ENCODE measurements at places on chromosomes 13 and 19.

- no peak for DNase-seq
Measured at GRCh38 chr19:51055866-51056265, 9.0 kb downstream of the KLK13 start.

GRCh38 chr13:33931397-33932311, 113.7 kb downstream of the RFC3 start:
- DNase-seq, result no peak

- DNase-seq, result peak; percentile 69
Measured at GRCh38 chr19:39671739-39672363, 16.1 kb downstream of the LGALS16 start.

DNA sequence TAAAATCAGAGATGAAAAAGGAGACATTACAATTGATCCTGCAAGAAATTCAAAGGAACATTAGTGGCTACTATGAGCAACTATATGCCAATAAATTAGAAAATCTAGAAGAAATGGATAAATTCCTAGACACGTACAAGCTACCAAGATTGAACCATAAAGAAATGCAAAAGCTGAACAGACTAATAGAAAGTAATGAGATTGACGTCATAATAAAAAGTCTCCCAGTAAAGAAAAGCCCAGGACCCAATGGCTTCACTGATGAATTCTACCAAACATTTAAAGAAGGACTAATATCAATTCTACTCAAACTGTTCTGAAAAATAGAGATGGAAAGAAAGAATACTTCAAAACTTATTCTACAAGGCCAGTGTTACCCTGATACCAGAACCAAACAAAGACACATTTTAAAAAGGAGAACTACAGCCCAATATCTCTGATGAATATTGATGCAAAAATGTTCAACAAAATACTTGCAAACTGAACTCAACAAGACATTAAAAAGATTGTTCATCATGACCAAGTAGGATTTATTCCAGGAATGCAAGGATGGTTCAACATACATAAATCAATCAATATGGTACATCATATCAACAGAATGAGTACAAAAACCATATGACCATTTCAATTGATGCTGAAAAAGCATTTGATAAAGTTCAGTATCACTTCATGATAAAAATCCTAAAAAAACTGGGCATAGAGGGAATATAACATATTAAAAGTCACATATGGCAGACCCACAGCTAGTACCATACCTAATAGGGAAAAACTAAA, 35.8 kb downstream of the UQCRFS1 start:
- DNase-seq, result no peak

GRCh38 chr19:10271543-10272086, 695 bp downstream of the ICAM1 start:
- peak; percentile 44 for DNase-seq
